ENCODE measurements at places on chromosomes 2 and 18.

DNA sequence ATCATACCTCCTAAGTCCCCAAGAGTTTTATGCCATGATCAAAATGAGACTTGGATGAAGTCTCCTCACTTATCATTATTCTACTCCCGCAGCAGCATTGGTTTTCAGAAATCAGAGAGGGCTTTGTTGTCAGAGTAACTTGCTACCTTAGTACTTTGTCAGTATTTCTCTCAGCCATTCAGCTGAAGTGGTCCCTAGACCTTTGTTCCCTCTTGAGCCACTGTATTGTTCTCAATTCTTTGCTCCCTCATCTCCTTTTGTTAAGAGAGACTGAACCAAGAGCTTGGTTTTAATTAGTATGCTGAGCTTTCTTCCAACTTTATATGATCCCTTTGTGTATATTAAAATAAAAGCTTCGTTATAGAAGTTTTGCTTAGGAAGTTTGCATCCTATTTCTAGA is 133.4 kb downstream of the DOCK10 start:
- no peak for DNase-seq

- no peak for DNase-seq
Observed at GRCh38 chr2:158043181-158043948, 58.3 kb upstream of the UPP2 start.

DNA sequence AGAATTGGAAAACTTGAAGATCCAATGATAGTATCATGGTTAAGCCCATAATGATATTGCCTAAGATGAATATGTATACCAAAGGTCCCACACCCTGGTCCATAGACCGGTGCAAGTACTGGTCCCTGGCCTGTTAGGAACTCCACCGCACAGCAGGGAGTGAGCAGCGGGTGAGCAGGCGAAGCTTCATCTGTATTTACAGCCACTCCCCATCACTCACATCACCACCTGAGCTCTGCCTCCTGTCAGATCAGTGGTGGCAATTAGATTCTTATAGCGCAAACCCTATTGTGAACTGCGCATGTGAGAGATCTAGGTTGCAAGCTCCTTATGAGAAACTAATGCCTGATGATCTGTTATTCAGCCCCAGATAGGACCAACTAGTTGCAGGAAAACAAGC is 402.4 kb downstream of the EPHA4 start:
- DNase-seq, result no peak

DNA sequence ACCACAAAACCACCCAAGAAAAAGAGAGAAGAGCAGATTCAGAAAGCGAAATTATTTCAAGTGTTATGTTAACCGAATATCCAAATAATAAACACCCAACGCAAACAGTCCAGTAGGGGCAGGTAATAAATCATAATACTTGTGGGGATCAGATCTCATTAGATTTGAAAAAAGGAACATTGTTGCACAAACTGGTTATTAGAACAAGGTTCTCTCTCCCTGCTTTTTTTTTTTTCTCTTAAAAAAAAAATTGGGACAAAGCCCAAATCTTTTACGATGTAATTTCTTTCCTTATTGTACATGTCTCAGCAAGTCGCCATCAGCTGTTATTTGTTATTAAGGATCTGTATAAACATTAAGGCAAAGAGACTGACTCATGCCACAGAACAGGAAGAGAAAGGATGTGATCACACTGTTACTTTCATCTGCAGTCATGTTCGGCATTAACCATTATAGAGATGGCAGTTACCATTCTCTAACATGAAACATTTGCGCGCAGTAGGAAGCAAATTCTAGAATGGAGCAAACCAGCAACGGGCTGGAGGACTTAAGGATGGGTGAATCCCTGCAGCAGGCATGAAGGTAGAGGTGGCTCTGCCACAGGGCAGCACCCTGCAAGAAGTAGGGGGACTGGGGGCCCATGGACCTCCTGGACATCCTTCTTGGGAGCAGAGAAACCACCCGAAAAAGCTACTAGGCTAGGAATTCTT is 42.0 kb downstream of the EPHA4 start:
- no peak for DNase-seq

DNA sequence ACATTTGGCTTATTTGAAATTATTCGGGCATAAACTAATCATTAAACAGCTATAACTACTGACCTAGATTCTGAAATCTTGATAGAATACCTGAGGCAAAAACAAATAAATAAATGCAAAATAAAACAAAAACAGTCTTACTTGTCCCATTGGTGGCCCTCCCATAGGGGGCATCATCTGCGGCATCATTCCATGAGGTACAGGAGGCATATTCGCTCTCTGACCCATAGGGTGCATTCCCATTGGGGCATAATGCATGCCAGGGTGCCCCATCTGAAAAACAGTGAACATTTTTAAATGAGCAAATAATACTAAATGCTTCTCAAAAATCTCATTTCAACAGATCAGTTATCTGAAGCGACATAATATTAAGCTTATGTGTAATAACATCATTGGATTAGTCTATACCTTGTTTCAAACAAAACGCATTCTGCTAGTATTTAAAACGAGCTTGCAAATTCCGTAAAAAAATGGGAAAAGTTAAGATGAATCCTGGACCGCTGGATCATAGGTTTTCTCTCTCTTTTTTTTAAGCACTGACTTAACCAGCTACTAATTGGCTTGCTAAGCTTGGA is 1.3 kb downstream of the PRPF40A start:
- DNase-seq, result no peak

GRCh38 chr2:46445556-46445955 is 33.8 kb upstream of the TMEM247 start:
- DNase-seq, result no peak

GRCh38 chr2:179809606-179810005 is 51.8 kb downstream of the ZNF385B start:
- no peak for DNase-seq

DNA sequence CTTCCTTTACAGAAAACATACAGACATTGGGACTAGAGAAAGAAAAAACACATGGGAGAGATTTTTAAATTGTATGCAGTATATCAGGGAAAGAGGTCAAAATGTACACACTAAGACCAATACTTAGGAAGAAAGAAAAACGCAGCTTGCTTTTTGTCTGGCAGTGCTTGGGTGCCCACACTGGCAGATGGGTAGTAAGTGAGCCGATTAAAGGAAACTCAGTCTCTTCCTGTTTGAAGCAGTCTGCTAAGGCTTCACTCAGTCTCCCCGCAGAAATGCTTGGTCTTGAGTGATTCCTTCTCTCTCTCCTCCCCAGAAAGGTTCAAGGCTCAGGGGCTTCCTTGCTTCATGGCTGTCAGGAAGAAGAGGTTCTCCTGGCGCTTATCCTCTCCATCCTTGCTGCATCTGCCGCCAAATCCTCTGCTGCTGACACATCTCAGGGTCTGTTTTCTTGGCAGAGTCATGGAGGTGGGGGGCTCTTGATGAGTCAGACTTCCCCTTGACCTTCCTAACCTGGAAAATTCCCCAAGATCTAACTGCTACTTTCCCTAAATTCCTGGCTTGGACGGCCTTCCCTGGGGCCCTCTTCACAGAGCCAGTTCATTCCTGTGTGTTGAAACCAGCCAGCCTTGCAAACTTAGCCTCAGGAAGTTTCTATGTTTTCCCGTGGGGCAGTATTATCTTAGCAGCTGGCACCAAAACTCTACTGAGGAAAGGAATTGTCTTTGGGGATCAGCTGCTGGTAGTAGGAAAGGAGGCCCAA is 10.5 kb upstream of the TMSB10 start:
- DNase-seq, result no peak

- DNase-seq, result peak; percentile 51
Observed at GRCh38 chr2:100733391-100734187, 86.3 kb upstream of the NPAS2 start.

- DNase-seq, result no peak
Observed at GRCh38 chr2:28556303-28556702, 60.4 kb downstream of the PLB1 start.

GRCh38 chr18:49920731-49921130 is 107.4 kb upstream of the ACAA2 start:
- no peak for DNase-seq

DNA sequence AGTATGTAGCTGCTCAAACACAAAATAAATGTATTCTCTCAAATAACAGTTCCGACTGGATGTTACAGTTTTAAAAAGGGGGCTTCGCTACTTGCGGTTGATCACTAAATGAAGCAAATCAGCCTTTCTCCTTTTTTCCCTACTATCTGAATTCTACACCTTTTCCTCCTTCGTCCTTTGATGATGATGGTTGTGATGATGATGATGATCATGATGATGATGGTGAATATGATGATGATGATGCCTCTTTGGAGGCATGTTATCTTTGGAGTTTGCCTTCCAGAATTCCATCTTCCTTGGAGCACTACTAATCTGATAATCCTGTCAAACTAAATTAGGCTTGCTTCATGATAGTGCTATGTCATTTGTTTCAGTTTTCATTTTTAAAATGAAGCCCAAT is 1073.3 kb downstream of the SOCS6 start:
- no peak for DNase-seq

DNA sequence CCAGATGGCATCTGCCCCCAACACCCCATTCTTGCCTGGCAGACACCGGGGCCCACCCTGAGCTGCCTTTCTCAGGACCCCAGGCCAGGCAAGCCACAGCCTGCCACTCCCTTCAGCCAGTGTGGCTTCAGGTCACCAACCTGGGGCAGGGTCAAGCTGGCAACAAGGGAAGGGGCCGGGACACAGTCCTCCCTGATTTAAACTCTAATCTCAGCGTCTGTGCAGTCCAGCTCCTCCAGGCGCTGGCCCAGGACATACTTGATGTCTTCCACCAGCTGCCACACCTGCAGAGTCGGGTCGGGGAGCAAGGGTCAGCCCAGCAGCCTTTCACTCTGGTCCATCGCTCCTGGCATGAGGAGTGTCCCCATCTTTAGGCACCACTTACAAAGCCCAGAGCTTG is 29.0 kb upstream of the ALPP start:
- no peak for DNase-seq

DNA sequence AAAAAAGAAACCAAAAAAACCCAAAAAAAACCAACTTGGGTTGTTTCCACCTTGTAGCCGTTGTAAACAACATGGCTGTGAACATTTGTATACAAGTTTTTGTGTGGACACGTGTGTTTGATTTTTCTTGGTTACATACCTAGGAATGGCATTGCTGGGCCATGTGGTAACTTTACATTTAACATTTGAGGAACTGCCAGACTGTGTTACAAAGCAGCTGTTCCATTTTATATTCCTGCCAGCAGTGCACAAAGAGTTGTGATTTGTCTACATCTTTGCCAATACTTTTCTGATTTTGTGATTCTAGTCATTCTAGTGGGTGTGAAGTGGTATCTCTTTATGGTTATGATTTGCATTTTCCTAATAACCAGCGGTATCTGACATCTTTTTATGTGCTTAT is 22.5 kb downstream of the LPIN1 start:
- no peak for DNase-seq

- no peak for DNase-seq
Observed at GRCh38 chr2:219985017-219985416, 357.6 kb downstream of the SLC4A3 start.

DNA sequence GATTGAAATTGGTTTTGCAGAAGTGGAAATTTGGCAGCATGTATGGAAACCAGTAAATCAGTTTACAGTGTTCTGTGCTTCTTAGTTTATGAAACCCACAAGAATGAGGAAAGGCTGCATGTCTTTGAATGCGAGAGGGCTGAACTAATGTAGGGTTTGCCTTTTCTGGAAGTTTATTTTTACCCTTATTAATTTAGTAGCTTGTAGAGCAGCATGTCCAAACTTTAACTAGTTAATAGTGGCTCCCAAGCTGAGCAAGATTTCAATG is 50.4 kb downstream of the LDLRAD4 start:
- DNase-seq, result no peak

DNA sequence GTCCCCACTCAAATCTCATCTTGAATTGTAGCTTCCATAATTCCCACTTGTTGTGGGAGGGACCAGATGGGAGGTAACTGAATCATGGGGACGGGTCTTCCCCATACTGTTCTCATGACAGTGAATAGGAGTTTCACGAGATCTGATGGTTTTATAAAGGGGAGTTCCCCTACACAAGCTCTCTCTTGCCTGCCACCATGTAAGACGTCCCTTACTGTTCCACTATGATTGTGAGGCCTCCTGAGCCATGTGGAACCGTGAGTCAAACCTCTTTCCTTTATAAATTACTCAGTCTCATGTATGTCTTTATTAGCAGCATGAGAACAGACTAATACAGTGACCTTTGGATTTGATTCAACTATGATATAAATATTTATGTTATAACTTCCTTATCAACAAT is 78.0 kb downstream of the CYRIA start:
- DNase-seq, result no peak

- no peak for DNase-seq
Observed at GRCh38 chr2:141611176-141611571, 519.6 kb downstream of the LRP1B start.

DNA sequence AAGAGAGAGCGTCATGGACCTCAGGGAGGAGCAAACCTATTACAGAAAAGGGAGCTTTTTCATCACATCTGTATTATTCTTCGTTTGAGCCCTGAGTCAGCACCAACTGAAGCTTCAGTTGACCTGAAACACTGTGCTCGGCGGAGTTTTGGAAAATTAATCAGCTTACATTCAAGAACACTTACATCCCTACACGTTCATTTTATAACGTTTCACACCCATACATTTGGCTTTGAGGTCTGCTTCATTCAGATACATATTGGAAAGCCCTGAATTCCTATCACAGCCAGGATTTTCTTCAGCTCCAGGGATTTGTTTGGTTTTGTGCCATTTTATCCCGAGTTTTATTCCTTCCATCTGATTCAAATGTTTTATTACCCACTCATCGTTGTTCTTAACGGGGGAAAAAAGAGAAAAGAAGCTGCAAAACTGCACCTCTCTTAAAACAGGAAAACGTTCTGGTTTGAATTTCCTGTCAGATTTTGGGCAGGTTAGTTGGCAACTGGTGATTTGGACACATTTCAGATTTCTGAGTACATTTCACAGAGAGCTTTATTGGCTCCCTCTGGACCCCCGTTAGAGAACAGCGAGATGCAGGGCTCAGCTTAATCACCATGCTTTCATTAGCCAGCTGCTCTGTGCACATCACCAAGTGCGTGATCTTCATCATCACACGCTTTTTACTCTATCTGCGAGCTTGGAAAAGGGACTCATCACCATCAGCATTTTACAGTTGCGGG is 88.8 kb downstream of the CDC42EP3 start:
- no peak for DNase-seq

- no peak for DNase-seq
Observed at GRCh38 chr2:215882689-215883088, 130.7 kb downstream of the MREG start.

DNA sequence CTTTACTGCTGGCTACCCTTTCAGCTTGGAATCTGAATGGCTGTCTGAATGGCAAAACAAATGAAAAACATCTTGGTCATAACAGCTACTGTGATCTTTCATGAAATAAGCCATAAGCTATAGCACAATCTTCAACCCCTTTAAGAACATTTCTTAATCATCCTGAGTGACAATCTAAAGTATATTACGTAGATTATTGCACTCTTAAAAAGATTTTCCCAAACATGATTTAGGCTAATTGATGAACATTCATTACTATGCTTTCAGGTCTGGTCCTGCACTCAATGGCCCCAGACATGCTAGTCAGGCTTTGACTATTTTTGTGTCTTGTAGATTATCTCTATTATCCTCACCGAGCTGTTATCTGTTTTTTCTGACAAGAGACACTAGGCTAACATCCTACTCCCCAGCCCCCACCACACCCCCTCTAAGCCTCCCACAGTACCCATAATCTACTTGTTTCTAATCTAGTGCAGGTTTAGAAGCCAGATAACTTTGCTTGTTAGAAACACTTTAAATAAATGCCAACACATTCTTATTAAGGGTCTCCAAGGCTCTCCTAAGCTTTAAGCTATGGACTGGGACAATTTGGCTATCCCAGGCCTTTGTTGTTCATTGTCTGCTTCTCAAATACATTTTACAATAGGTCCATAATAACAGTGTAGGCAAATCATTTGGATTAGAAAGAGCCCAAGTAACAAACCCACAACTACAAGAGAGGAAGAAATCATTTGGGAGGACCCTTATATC is 4.2 kb downstream of the SMAD2 start:
- DNase-seq, result no peak

GRCh38 chr2:215105607-215106354 is 32.6 kb downstream of the ABCA12 start:
- DNase-seq, result no peak
